ENCODE measurements at places on chromosomes 7 and 10. TPM values are rescaled to one million over a fixed set of nuclear protein-coding genes. Genes with fewer than 3 reads are reported as not detected.
A peak's percentile ranks its signal among the peaks of the same experiment; 100 is the strongest.

- DNase-seq: peak; percentile 57
Measured at GRCh38 chr10:21953585-21954057, 49.9 kb downstream of the DNAJC1 start.

DNA sequence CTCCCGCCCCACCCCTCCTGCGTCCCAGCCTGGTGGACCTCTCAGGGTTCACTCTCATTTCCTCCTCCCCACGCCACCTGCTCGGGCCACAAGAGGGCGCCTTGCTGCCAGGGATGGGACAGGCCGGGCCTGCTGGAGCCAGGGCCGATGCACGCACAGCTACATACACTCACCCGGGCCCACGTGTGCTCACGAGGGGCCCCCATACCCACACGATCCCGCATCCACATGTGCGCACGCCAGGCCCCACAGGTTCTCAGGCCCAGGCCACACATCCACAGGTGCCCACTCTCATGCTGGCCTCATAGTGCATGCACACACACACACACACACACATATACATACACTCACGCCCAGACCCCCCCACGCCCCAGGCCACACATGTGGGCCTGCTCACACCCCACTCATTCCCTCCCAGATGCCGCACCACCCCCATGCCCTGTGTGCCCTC, 68.6 kb downstream of the LHPP start:
- peak; percentile 81 for DNase-seq

- no peak for DNase-seq
Measured at GRCh38 chr7:118793582-118793981, 569.1 kb downstream of the ANKRD7 start.

GRCh38 chr10:24115403-24115802, 93.5 kb upstream of the KIAA1217 start:
- no peak for DNase-seq

- DNase-seq: no peak
Measured at GRCh38 chr7:93053209-93053948, 64.4 kb downstream of the SAMD9 start.

DNA sequence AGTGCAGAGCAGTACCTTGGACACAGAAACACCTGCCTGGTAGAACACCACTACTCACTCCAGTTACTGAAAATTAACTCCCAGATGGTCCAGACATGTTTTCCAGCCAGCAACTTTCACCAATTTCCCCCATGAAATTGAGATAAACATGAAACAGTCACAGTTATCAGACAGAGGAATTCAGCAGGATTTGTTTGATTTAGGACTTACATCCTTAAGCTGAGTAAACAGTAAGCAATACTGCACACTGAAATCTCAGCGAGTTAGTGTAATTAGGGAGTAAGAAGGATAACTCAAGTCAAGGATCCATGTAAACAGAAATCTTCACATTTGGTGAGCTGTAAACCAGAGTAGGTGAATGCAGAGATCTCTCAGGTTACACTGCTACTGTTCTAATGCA, 353.5 kb downstream of the ELMO1 start:
- DNase-seq: no peak

The DGKB gene
- not detected for polyA plus RNA-seq

The ADCY1 gene
- polyA plus RNA-seq: 1.3 TPM

DNA sequence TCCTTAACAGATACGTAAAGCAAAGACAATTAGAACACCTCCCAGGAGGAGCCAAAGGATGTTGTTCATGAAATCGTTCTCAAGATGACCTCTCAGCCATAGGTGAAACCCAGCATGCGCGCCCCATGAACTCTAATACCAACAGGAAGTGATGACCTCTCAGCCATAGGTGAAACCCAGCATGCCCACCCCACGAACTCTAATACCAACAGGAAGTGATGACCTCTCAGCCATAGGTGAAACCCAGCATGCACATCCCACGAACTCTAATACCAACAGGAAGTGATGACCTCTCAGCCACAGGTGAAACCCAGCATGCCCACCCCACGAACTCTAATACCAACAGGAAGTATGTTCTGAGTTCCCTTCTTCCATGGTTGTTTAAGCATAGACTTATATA, 205.2 kb upstream of the ADARB2 start:
- no peak for DNase-seq

The STMP1 gene
- polyA plus RNA-seq: 25.2 TPM

- DNase-seq: no peak
Measured at GRCh38 chr10:11678074-11678793, 63.9 kb upstream of the ECHDC3 start.

DNA sequence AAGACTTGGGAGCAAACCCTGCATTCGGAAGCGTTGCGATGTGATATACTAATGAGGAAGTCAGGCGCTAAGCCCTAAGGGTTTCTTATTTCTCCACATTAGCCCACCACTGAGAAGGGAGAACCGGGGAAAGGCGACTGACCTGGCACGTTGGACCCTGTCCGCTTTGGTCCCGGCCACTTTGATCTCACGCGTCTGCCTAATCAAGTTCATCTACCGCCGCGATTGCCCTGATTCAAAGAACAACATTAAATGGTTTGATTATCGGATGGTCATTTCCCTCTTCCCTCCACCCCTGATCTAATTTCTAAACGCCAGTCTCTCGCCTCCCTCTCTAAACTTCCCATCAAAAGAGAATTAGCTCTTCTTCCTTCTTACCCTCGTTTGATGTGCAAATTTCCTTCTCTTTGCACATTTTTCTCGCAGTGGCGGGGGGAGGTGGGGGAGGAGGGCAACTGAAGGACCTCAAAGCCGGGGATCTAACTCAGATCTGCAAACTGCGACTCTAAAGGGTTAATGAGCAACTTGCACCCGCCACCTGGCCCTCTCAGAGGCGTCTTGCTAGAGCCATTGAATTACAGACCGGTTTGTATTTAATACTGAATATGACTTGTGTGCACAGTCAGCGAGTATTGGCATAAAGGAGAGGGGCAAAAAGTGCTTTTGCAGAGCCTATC, 687 bp upstream of the DKK1 start:
- peak; percentile 50 for DNase-seq

DNA sequence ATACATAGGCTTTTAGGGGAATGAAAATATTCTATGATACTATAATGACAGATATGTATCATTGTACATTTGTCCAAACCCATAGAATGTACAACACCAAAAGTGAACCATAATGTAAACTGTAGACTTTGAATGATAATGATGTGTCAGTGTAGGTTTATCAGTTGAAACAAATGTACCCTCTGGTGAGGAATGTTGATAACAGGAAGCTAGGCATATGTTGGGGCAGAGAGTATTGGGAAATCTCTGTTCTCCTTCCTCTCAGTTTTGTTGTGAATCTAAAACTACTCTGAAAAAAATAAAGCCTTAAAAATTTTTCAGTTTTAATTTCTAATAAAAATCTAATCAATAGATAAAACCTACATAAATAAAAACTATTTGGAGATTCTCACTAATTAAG, 36.9 kb downstream of the C1GALT1 start:
- no peak for DNase-seq

GRCh38 chr10:71039551-71039950, 151.2 kb upstream of the PCBD1 start:
- no peak for DNase-seq

GRCh38 chr10:58054881-58055280, 212.8 kb downstream of the IPMK start:
- DNase-seq: no peak

DNA sequence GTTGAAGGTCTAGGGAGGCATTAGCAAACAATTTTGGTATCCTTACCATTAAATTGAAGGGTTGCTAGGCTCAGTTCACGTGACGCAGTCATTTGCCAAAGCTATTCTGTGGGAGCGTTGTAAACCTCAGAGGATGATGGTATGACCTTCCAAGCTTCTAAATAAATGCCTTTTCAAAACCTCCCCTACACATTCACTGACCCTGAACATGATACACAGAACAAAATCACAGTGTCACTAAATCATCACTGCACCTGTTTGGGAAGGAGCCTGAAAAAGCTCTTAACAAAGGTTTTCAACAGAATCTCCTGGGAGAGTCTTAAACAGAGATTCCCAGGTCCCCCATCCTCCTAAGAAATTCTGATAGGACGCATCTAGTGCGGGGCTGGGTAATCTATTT, 13.2 kb upstream of the CCDC172 start:
- no peak for DNase-seq

DNA sequence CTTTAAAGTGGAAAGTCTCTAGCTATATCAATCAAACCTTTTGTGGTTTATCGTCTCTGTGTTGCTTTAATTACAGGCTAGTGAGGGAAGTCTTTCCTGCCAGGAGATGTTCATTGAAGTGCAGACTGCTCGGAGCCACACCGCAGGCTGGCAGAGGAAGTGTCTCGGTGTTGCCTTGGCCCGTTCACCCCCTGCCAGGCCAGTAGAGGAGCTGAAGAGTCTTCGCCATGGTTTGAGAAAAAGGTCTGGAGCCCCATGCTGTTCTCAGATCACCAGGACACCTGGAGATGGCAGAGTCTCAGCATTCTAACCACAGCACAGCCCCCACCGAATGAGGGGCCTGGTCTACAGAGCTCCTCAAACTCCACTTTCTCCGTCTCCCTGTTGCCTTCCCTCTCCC, 275.9 kb upstream of the PLPP4 start:
- no peak for DNase-seq

- no peak for DNase-seq
Measured at GRCh38 chr7:51764976-51765375, 448.4 kb upstream of the COBL start.

DNA sequence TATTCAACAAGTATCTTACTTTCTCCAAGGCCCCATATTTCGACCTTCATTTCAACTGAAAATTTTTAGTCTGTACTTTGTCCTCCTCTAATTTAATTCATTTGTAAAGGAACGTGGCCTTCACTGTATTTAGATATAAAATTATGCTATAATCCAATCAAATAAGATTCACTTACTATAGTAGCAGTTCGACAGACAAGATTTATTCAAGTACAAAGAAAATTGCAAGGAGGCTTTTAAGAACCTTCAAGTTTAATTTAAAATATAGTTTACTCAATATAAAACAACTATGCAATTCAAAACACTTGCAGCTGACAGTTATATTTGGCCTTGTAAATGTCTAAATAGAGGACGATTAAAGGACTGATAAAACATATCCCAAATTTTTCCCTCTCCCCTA, 85.6 kb downstream of the RAPGEF5 start:
- no peak for DNase-seq

GRCh38 chr10:1737222-1738061, at the start of gene ADARB2:
TSS of gene ADARB2 (minus strand) at chr10:1737525.
- DNase-seq: no peak

- DNase-seq: no peak
Measured at GRCh38 chr10:105785721-105786120, 1144.6 kb downstream of the SORCS3 start.

DNA sequence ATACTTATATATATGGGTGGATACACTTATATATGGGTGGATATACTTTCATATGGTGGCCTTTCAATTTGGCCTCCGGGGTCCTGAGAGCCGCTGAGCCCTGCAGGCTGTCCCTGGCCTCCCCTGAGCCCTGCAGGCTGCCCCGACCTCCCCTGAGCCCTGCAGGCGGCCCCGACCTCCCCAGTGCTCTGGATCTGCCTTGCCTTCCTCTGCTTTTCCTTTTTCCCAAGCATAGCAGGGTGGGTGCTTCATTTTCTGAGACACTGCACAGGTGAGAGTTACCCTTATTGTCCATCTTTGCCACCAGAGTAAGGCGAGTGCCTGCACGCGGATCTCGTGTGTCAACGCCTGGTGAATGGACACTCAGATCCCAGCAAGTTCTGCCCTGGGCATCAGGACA, 106.6 kb downstream of the VIPR2 start:
- DNase-seq: no peak

DNA sequence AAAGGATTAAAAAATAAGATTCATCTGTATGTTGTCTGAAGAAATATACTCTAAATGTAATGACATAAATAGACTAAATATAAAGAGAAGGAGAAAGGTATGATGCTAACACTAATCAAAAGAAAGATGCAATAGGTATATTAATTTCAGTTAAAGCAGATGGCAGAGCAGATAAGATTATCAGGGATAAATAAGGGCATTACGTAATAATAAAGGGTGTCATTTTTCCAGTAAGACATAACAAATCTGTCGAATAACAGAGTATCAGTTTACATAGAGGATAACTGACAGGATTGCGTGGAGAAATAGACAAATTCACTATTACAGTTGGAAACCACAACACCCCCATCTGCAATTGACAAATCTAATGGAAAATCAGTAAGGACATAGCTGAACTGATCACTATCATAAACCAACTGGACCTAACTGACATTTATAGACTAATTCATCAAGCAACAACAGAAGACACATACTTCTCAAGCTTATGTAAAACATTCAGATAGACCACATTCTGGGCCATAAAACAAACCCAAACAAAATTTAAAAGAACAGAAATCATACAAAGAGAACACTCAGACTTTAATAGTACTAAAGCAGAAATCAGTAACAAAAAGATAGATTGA, 384.1 kb upstream of the COBL start:
- DNase-seq: no peak

- no peak for DNase-seq
Measured at GRCh38 chr7:20264623-20265022, 47.4 kb upstream of the MACC1 start.

GRCh38 chr10:70190102-70190501, 19.8 kb upstream of the SAR1A start:
- DNase-seq: no peak

The PCGF6 gene
- polyA plus RNA-seq: 11.8 TPM

DNA sequence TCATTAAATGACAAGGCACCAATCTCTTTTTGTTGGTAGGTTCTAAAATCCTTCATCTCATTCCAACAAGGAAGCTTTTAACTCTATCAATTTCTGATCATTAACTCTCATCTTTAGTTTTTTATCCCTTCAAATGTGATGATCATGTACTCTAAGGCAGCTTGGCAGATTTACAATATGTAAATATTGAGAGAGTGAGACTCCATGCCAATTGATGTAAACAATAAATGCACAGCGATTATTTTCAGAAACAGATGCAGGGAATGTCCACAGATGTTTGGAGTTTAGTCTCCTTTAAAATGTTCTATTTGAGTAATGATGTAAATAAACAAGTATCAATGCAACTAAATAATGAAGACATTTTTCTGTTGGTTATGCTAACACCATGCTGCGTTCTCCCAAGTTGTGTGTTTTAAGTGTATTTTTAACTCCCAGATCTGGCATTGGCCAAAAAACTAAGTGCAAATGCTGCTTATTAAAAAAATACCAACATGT, 213.8 kb downstream of the AHR start:
- DNase-seq: no peak

The PNLIPRP2 gene
- polyA plus RNA-seq: 0.10 TPM

- no peak for DNase-seq
Measured at GRCh38 chr7:1563981-1564602, 5.7 kb downstream of the PSMG3 start.

DNA sequence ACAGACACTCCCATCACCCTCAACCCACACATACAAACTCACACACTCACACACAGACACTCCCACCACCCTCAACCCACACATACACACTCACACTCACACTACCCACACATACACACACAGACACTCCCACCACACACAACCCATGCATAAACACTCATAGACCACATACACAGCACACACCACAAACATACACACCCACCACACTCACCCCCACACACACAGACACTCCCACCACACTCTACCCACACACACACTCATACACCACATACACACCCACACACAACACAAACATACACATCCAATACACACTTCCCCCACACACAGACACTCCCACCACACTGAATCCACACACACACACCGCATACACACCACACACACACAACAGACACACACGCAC, 521.2 kb downstream of the TCERG1L start:
- DNase-seq: no peak
